ENCODE measurements at places on chromosomes 7 and 10.

- DNase-seq: no peak
These were observed 162.4 kb downstream of the AGMO start for GRCh38 chr7:15399441-15399840.

DNA sequence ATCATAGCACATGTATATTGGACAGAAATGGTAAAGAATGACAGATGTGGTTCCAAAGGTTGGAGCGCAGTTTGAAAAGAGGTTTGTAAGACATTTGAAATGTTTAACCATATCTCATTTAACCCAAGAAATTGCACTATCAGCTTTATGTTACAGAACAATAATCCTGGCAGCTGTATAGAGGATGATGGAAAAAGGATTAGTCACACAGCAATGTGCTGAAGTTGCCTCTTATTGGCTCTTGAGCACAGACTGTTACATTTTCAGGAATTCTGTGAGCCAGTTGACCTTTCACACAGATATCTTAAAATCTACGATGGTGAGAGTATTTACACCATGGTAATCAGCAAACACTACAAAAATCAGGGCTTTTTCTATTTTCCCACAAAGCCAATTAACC, 3.9 kb downstream of the COG5 start:
- DNase-seq: peak; percentile 37

DNA sequence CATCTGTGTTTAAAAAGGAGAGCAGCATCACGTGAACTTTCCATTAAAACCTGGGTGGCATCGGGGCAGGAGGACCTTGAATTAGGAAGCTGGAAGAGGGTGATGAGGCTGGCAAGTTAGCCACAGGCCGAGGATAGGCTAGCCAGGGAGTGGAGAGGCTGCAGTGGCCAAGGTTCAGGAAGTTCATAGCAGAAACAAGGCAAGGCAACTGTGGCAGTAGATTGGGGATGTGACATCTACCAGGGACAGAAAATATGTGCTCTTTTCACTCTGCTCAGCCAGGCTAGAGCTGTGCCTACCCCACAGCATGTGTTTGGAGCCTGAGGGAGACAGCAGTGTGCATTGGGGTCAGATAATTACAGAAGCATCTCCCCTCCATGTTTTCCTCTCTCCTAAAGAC, 2.2 kb upstream of the INPP5F start:
- DNase-seq: no peak

DNA sequence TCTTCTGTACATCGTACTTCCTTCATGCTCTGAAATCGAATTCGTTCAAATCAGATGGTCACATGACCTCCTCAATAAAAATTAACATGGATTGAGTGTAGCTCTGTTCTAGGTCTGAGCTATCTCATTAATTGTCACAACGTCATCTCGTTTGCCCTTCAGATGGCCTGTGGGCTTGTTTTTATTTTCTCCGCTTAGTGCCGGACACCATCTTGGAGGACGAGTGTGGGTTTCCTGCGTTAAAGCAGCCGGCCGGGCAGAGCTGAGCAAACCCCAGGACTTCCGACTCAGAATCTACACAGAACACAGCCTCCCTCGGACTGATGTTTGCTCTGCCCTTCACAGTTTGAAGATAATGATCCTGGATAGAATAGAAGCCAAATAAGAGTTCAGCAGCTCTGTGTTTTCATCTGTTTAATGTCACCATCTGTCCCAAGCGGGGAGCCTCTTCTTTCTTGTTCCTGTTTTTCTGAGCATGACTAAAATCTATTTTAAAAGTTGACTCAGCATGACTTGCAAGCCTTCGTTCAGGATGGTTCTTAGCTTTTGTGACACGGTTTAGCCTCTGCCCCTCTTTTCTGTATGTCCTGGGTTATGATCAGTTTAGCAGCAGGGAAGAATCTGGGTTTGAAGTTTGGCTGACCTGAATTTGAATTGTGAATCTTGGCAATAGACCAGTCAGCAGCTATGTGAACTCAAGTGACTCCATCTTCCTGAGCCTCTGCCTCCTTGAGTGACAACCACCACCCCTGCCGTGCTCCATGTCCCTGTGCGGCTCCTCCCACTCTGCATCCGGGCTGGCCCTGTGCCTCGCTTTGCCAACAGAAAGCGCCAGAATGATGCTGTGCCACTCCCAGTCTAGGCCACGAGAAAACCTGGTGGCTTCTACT, 30.6 kb upstream of the GALNTL5 start:
- no peak for DNase-seq

DNA sequence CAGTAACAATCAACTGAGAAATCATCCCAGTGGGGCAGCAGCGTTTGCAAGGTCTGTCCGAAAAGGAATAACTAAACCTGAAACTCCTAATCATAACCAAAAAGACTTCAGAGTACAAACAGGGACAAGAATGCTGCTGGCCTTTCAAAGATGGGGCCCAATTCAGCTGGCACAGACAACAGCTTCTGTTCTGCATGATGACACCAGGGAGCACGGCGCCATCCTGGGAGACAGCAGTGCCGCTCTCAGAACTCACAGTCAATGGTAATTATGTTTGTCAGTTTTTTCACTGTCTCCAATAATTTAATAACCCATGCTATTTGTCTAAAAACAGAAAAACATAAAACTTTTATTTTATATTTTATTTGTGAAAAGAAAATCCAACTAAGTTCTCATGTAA, 90.0 kb downstream of the LARP4B start:
- DNase-seq: no peak

- no peak for DNase-seq
These were observed 116.0 kb downstream of the PTPN20 start for GRCh38 chr10:47027108-47027783.

DNA sequence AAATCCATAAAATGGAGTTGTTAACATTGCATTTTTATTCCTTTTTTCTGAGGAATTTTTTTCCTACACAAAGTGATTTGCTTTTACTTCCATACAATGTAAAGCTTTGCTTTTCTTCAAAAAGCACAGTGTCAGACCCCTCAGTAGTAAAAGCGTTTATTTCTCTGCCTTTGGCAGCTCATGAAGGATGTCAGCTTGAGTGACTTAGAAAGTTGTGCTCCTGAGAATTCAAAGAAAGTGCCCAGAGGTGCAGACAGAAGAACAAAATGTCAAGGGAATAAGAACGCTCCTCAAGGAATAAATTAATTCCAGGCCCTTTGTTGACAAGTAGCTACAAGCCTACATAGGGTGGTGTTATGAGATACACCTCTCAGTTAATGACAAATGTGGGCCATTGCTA, 369.3 kb upstream of the ADARB2 start:
- no peak for DNase-seq

DNA sequence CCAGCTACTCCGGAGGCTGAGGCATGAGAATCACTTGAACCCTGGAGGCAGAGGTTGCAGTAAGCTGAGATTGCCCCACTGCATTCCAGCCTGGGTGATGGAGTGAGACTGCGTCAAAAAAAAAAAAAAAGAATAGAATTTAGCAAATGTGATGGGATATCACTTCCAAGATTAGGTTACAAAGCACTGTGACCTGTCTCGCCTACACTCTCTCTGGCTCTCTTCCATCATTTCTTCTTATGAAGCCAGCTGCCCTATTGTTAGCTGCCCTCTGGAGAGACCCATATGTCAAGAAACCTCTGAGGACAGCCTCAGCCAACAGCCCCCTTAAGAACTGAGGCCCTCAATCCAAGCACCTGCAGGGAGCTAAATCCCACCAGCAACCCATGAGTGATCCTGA, 28.2 kb downstream of the ARHGAP21 start:
- DNase-seq: no peak

DNA sequence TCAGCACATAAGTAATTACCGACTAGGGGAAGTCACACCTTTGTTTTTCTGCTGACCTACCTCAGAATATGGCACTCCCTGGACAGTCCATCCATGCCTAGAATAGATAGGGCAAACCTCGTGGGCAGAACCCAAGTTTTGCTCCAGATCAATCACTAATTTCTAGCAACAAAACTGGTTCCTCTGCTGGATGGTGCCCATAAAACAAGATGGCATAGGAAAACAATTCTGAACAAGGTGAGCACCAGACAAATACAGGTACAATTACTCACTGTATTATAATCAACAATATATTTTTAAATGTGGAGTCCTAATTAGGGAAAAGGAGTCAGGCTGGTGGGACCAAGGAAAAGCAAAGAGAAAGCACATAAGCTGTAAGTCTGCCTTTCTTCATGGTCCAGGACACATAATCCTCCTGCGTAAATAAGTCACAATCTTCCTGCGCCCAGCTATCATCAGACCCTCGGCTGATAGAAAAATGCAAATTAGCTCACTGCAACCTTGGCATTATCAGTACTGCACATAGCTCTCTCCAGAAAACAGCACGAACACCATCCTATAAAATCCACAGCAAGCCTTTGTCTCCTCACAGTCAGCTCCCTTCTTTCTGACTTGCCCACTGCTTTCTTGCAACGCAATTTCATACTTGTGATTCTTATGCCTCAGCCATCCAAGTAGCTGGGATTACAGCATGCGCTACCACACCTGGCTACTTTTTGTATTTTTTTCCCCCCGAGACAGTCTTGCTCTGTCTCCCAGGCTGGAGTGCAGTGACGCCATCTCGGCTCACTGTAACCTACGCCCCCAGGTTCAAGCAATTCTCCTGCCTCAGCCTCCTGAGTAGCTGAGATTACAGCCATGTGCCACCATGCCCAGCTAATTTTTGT, 15.1 kb downstream of the URGCP start:
- no peak for DNase-seq

DNA sequence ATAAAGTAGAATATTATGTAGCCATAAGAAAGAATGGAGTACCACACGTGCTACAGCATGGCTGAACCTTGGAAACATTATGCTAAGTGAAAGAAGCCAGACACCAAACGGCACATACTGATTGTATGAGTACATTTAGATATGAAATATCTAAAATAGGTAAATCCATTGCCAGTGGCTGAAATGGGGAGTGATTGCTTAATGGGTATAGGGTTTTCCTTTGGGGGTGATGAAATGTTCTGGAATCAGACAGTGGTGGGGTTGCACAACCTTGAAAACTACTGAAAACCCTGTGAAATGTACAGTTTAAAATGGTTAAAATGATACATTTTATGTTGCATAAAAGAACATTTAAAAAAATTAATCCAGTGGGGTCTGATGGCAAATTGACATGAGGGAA, 667.9 kb downstream of the AUTS2 start:
- no peak for DNase-seq

- no peak for DNase-seq
These were observed 11.6 kb downstream of the NKX6-2 start for GRCh38 chr10:132774181-132774901.

DNA sequence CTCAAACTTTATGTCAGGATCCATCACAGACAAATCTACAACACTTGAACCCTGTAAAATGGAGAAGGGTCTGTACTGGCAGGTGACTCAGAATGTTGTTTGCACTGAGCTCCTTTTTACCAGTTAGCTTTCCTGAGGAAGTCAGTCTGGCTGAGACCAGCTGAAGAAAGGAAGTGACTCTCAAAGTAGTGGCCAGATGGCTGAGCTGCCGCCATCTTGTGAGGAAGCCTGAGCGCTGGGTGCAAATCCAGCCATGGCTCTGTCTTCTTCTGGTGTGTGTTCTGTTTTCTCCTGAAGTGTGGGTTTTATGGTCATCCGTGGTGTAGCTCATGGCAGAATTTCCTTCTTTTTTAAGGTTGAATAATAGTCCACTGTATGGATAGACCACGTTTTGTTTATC, 25.5 kb upstream of the ECHDC3 start:
- no peak for DNase-seq

DNA sequence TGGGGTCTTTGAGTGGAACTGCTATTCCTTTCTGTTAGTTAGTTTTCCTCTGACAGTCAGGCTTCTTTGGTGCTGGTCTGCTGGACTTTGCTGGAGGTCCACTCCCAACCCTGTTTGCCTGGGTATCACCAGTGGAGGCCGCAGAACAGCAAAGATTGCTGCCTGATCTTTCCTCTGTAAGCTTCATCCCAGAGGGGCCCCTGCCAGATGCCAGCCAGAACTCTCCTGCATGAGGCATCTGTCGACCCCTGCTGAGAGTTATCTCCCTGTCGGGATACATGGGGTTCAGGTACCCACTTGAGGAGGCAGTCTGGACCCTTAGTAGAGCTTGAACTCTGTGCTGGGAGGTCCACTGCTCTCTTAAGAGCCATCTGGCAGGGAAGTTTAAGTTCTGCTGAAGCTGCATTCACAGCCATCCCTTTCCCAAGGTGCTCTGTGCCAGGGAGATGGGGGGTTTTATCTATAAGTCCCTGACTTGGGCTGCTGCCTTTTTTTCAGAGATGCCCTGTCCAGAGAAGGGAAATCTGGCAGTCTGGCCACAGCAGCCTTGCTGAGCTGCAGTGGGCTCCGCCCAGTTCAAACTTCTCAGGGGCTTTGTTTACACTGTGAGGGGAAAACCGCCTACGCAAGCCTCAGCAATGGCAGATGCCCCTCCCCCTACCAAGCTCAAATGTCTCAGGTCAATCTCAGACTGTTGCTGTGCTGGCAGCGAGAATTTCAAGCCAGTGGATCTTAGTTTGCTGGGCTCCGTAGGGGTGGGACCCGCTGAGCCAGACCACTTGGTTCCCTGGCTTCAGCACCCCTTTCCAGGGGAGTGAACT, 89.7 kb upstream of the CDK6 start:
- DNase-seq: peak; percentile 17

DNA sequence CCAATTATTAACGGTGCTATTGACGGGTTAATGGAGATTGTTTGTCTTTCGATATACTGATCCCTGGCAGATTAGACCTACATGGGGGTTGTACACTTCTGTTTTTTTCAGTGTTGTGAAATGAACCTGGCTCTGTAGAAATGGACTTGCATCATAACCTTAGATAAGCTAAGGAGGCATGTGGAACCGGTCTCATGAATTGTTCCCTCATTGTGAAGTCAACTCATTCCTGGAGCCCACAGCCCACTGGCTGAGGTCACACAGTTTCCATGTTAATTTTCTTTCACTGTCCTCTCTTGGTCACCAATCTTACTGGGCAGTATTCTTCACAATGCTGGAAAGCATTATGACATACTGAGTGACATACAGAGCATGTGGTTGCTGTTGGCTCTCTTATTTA, 202.8 kb downstream of the BMPER start:
- DNase-seq: no peak

GRCh38 chr7:31872545-31873370, 185.7 kb downstream of the PPP1R17 start:
- no peak for DNase-seq

DNA sequence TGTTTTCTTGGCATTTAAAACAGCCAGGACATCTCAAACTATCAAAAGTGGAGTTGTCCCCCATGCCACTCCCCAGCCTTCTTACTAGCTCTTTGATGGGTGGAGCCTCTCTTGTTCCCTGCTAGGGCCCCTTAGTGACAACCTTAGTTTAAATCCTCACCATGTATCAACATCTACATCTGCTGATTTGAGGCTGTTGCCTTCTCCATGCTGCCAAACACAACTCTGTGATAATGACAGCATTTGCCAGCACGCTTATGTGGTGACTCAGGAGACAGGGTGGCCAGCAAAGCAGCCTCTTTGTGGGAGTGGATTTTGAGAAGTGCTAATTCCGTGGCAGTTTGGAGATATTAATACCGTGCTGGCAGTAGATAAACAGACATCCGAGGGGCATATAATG, 145.4 kb downstream of the LRRC4 start:
- DNase-seq: peak; percentile 75

Data from Daoy (cell line).